NCI-H82 (cell line): ENCODE measurements at places on chromosomes 1 and 21.

- DNase-seq = peak; percentile 89
Measured at GRCh38 chr21:41766883-41767605, at the start of gene RIPK4. TSS of gene RIPK4 (minus strand) at chr21:41767052. CDS start at chr21:41767041, 11 bp downstream.

DNA sequence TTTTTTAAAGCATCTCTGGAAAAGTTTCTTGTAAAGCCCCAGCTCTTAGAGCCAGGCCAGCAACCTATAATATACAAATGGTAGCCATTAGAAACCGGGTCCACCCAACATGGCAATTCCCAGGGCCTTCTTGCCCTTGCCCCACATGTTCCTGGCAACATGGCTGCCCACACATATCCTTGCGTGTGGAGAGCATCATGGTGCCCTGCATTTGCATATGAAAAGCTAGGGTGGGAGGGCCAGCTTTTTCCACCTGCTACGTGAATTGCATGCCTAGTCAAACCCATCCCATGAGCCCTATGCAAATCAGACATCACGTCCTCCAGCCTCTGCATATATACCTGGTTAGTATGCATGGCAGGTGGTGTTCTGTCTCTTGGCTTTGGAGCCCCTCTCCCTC, 88.2 kb downstream of the RABGAP1L start:
- no peak for DNase-seq

GRCh38 chr1:156196445-156196844, 2.5 kb downstream of the SLC25A44 start:
- DNase-seq = no peak

- peak; percentile 74 for DNase-seq
Measured at GRCh38 chr1:156504438-156504813, 3.9 kb upstream of the MEF2D start.

GRCh38 chr21:40568807-40569206, 278.2 kb downstream of the DSCAM start:
- peak; percentile 96 for DNase-seq

- DNase-seq = peak; percentile 40
Measured at GRCh38 chr1:90705956-90706355, 11.1 kb downstream of the BARHL2 start.

DNA sequence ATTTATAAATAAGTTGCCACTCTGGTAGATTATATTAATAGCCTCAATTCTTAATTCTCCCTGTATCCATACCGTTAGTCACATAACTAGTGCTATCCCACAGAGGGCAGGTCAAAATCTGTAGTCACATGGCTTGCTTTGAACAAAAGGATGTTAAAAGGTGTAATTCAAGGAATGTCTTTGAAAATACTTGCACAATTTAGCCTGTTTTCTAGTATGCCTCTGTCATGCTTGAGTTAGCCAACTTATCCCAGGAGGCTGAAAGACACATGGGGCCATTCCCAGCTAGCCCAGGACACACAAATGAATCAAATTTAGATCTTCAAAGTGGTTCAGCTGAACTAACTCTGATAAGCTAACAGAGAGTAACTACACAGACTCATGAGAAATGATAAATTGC, 758.5 kb upstream of the NEGR1 start:
- DNase-seq = no peak

GRCh38 chr1:28197682-28198415, 21.4 kb upstream of the PTAFR start:
- no peak for DNase-seq

GRCh38 chr1:208026880-208027438, 116.0 kb upstream of the CD34 start:
- peak; percentile 29 for DNase-seq

GRCh38 chr1:5494518-5494917, 497.7 kb downstream of the NPHP4 start:
- DNase-seq = no peak

GRCh38 chr1:234518876-234519275, 39.9 kb upstream of the TARBP1 start:
- DNase-seq = no peak

DNA sequence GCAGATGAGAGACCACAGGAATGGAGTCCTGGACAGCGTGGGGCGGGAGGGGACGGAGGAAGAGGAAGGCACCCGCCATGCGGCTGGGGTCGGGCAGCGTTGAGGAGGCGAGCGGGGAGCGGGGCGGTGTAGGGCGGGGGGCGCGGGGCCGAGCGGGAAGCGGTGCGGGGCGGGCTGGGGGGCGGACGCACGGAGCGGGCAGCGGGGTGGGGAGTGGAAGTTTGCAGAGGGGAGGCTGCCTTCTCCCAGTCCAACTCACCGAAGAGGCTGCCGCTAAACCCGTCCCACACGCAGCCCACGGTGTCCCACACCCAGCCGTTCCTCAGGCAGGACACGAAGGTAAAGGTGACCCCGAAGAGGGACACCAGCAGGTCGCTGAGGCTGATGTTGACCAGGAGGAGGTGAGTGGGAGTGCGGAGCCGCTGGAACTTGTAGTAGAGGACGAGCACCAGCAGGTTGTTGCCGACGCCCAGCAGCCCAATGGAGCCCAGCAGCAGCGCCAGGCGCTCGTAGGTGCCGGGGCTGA, 483 bp downstream of the CHML start:
- DNase-seq = peak; percentile 86

GRCh38 chr1:54609301-54609921, 13.9 kb downstream of the FAM151A start:
- DNase-seq = no peak

DNA sequence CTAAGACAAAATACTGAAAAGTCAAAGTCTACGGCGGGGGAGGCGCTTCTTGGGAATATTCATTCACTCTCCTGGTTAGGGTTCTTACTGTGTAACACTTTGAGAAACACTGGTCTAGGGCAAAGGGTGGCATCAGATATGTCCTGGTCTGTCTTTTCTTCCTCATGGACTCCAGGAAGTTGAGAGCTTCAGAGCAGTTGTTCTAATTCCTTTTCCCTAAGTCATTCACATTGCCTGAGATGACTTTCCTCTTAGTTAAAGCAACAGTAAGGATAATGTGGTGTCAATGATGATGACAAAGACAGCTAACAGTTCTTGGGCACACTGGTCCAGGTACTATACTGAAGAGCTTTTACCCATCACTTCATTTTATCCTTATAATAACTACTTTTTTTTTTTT, 27.0 kb downstream of the FGGY start:
- DNase-seq = no peak

DNA sequence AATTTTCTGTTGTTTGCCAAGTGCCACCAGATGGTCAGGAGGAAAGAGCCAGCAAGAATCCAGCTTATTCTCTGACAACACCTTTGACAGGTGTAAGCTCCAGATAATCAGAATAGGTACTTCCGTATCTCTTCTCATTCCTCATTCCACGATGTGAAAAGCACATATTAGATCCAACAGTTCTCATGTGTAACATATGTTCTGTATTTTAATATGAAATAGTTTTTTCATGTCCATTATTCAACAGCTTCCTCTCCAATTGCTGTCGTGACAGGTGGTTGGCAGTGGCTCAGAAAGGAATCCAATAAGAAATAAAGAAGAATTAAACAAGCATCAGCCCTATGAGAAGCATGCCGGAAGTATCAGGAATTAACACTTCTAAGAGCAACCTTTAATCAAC, 1624.7 kb downstream of the MRPL39 start:
- no peak for DNase-seq

DNA sequence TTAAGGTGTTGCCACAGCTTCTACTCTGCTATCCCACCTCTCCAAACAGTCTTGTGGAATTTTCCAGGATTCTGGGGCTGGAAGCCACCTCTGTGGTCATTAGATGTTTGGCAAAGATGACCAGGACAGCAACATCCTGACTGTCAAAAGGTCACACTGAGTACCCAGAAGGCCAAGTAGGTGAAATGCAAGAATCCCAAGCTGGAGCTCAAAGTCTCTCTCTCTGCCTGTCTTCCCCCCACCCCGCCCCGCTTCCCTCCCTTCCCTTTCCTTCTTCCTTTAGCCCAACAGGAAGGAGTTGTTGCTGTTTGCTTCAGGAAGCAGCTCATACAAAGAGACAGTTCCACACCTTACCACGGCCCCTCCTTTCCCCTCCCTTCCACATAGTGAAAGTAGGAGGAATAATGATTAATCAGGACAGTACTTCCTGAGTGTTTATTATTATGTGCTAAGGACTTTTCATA, 75.6 kb upstream of the SLC2A1 start:
- no peak for DNase-seq

- DNase-seq = no peak
Measured at GRCh38 chr1:42463921-42464320, 835 bp downstream of the CCDC30 start.

- peak; percentile 68 for DNase-seq
Measured at GRCh38 chr1:234585330-234586055, 24.5 kb downstream of the IRF2BP2 start.

GRCh38 chr1:162882248-162882674, 21.3 kb upstream of the CCDC190 start:
- peak; percentile 93 for DNase-seq
